ENCODE measurements at places on chromosomes 12 and 14.

DNA sequence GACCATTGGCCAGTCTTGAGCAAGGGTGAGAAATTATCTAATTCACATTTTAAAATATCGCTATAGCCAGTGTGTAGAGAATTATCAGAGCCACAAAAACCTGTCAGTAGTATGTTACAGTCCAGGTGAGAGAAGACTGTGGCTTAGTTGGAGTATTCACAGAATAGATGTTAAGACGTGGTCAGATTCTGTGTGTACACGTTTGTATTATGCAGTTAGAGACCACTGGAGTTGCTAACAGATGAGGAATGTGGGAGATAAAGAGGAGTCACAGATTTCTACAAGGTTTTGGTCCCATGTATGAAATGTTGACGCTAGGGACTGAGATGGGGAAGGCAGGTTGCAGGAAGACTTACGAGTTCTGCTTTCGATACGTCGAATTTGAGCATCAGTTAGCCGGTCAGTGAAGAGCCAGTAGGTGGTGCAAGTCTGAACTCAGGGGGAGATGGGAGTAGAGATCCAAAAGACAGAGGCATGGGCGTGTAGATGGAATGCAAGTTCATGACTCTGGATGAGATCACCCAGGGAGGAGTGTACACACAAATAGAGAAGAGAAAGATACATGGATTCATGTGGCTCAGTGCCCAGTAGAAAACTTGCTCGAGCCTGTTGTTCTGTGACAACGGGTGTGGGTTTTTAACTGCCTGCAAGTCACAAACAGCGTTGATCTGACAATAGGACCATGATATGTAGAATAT, 114.8 kb upstream of the FLRT2 start:
- DNase-seq, result no peak

DNA sequence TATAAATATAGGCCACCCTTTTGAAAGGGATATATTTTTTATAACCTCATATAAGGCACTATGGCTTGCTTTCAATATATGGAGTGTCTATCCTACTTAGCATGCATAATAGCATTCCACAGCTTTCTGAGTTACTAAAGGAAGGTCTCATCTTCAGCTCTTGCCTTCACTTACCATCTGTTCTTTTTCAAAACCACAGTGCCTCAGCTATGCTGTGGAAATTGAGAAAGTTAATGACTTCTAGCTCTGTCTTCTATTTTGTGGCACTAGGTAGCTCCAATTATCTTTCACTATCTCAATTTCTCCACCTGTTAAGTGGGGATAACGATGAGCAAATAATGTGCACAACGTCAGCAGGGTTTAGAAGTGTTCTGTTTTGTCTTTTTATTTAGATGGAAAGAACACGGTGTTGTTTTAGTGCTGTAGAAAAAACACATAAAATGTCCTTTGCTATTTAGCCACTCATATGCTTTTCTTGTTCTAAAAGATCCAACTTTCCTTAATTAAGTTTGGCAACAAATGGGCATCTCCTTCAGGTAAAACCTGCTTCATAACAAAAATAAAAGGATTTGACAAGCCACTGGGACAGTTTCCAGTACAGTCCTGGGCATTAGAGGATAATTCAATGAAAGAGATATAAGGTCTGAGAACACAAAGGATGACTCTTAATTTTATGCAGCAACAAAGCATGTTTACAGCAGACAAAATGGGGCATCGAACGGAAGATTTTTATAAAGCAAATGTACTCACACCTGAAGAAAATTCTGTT, 462.0 kb upstream of the SYT1 start:
- DNase-seq, result no peak

GRCh38 chr12:77493302-77494168, 337.2 kb upstream of the NAV3 start:
- no peak for DNase-seq

GRCh38 chr12:42625611-42626010, 36.1 kb upstream of the PRICKLE1 start:
- no peak for DNase-seq

DNA sequence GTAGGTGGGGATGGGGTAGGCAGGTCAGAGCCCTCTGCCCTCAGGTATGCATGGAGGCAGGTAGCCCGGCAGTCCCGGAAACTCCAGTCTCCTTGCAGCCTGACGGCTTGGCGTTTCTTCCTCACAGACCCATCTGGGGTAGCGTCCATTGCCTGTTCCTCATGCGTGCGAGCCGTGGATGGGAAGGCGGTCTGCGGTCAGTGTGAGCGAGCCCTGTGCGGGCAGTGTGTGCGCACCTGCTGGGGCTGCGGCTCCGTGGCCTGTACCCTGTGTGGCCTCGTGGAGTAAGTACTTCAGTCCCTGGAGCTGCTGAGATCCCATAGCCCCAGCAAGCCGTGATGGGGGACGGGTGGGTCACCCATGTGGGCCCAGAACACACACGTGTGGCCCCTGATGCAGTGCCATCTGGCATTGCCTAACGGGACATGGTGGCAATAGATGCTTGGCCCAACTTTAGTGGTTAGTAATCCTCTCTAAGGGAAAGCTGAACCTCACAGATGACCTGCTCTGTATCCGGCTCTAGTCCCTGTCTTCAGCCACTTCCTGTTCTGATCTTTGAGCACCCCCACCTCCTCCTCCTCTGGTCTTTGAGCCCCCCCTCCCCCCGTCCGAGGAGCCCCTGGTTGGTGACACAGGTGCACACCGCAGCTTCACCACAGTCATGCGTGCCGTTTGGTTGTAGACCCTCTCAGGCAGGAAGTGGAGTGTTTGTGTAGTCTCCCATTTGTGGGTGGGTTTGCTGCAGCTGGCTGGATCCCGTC, 3.7 kb downstream of the SIVA1 start:
- DNase-seq, result no peak

GRCh38 chr12:115722181-115722580, 555.3 kb downstream of the MED13L start:
- DNase-seq, result no peak

- peak; percentile 31 for DNase-seq
Measured at GRCh38 chr12:39103552-39104165, 198.3 kb upstream of the CPNE8 start.

GRCh38 chr12:132417741-132418140, 72.2 kb upstream of the FBRSL1 start:
- DNase-seq, result no peak

GRCh38 chr14:100640471-100641273, 53.5 kb upstream of the BEGAIN start:
- DNase-seq, result peak; percentile 76

DNA sequence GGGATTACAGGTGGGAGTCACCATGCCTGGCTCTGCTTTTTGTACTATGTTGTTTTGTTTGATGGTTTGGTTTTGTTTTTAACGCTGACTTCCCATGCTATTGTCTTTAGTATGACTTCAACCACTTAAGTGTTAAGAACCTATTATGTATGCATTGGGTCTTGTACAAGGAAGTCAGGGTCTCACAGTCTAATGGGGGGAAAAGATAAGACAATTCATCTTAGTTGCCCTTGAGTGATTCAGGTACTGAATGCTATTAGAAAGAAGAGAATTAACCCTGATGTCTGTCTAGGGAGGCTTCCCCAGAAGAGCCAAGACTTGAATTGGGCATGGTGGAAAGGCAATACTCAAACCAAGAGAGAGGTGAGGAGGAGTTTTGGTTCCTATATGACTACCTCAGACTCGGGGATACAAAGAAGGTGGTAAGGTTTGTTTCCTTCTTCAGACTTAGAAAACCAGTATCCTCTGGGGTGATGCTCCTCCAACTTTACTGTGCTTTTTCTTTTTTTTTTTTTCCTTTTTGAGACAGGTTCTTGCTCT, 64.6 kb downstream of the SUSD6 start:
- DNase-seq, result no peak

- no peak for DNase-seq
Measured at GRCh38 chr12:98868076-98868475, 223.0 kb downstream of the APAF1 start.

DNA sequence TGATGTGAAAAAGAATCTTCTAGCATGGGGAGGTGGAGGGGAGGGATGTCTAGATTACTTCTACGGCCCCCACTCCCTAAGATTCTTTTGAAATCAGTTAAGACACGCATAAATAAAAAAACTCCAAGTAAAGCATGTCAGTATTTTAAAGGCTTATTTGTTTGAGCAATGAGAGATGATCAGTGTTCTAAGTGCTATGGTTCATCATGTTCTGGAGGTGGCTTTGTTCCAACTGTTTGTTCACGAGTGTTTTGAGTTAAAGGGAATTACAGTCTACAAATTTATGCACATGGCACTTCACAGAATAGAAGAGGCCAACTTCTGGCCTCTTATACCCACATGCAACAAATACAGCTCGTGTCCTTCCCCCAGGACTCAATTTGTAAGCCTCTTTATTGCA, 394.9 kb downstream of the RAD51B start:
- DNase-seq, result no peak

- no peak for DNase-seq
Measured at GRCh38 chr14:67746927-67747326, 45.2 kb downstream of the RDH12 start.

DNA sequence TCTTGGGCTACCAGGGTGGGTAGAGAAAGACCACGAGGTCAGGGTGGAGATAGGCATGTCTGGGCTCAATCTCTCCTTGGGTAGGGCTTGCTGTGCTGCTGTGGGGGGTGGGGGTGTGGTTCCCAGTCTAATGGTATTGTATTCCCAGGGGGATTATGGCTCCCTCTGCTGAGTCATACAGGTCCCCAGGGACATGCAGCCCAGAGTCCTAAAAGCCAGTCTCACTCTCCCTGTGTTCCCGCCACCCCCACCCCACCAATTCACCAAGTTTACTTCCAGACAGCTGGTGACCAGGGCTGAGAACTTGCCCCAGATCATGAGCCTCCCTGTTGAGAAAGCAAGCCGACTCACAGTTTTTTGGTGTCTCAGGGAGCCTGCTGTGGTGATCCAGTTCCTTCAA, 367.6 kb downstream of the C12orf75 start:
- no peak for DNase-seq

- DNase-seq, result no peak
Measured at GRCh38 chr14:95520346-95520745, 3.9 kb upstream of the SYNE3 start.

- no peak for DNase-seq
Measured at GRCh38 chr12:67921286-67921685, 68.0 kb upstream of the IFNG-AS1 start.

DNA sequence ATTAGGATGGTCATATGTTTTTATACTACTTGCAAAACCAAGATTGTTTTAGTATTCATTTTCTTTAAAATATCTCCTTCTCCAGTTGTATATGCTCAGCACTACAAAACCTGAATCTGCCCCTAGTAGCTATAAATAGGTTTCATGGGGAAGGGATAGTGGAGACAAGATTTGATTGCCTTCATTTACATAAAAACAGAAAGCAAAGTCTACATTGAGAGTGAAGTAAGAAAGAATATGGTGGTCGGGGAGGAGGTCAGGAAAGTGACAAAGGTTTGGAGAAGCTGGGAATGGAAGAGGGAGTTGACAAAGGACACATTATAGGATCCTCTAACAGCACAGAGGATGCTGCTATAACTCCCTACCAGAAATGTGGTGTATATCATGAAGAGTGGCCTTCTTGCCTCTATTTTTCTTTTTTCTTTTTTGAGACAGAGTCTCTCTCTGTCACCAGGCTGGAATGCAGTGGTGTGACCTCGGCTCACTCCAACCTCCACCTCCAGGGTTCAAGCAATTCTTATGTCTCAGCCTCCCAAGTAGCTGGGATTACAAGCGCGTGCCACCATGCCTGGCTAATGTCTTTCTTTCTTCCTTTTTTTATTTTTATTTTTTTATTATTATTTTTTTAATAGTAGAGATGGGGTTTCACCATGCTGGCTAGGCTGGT, 6.6 kb upstream of the LRP6 start:
- DNase-seq, result no peak

GRCh38 chr12:1324910-1325309, 269.5 kb downstream of the FBXL14 start:
- no peak for DNase-seq

DNA sequence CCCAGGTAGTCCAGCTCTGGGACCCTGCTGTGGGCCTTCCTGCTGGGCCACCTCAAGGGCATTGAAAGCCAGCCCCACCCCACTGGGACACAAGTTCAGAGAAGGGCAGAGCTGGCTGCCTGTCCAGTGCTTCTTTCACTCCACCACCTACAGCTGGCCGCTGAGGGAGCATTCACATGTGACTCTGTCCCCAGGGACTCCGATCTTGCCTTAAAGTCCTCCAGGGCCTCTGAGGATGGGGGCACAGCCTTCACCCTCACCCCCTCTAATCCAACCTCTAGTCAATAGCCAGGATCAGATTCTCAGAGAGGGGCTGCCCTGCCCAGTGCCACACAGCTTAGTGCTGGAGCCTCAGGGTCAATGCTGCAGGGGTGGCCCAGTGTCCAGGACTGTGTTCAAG, 5.0 kb upstream of the CYP46A1 start:
- DNase-seq, result no peak

DNA sequence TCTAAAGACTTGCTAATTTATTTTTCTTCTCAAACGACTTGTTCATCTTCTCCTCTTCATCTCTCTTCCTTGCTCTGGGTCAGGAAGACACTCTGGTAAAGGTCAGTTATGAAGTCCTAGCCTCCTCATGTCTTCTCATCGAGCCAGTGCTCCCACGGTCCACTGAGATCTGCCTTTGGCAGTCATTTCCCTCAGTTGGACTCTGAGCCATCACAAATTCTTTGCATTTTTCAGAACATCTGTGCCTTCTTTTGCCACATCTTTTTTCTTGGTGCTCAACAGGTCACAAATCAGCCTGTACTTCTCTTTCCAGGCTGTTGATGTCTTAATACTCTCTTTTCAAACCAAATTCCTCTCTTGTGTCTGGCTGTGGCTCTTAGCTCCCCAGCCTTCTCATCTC, 49.7 kb downstream of the IGF1 start:
- no peak for DNase-seq

- no peak for DNase-seq
Measured at GRCh38 chr12:72207079-72207478, 65.1 kb upstream of the TRHDE start.

DNA sequence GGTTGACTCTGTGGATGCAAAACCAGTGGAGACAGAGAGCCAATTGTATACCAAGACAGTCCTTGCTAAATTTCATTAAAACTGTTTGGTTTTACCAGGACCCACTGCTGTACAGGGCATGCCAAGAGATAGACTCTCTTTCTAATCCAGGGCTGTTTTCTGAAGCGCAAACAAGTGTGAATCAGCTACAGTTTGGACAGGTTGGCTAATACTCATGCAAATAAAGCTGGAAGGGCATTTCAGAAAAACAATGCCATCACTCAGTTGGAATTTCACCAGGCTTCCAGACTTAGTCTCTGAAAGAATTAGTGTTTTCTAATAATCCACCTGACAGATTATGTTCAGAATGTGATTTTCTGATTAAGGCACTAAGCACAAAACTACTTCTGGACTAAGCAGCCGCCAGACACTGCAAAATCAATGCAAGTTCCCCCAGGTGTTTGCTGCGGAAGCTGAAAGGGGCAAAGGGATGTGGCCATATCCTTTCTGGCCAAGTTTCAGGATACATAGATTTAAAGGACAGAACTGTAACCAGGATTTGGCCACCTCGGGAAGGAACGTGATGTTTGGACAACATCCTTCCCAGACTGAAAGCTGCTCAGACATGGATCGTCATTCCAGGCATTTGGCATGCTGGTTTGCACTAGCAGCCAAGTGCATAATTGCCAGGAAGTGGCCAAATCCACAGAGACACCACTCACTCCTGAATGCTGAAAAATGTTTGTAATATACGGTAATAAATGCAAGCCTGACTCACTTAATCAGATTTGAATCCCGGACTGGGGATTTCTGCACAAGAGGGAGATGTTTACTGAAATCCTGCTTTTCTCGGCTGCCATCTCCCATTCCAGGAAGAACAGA, 32.0 kb upstream of the CDKN3 start:
- DNase-seq, result no peak

- DNase-seq, result no peak
Measured at GRCh38 chr14:92995620-92996019, 72.7 kb downstream of the CHGA start.

- no peak for DNase-seq
Measured at GRCh38 chr12:3065300-3065699, 11.9 kb upstream of the TSPAN9 start.
